Activated T-cell treated with anti-CD3 and anti-CD28 coated beads, Interleukin-2, amount 50 U/mL, for 4 hours (primary cell): ENCODE measurements at places on chromosomes 2 and 18. TPM values are rescaled to one million over a fixed set of nuclear protein-coding genes. Genes with fewer than 3 reads are reported as not detected.

GRCh38 chr2:10965241-10965843, 53.6 kb downstream of the KCNF1 start:
- DNase-seq, result no peak

POMC gene
- total RNA-seq, result 5.2 TPM

RGPD4 gene
- 0.08 TPM for total RNA-seq

OSR1 gene
- not detected for total RNA-seq

LCT gene
- total RNA-seq, result 0.21 TPM

DNA sequence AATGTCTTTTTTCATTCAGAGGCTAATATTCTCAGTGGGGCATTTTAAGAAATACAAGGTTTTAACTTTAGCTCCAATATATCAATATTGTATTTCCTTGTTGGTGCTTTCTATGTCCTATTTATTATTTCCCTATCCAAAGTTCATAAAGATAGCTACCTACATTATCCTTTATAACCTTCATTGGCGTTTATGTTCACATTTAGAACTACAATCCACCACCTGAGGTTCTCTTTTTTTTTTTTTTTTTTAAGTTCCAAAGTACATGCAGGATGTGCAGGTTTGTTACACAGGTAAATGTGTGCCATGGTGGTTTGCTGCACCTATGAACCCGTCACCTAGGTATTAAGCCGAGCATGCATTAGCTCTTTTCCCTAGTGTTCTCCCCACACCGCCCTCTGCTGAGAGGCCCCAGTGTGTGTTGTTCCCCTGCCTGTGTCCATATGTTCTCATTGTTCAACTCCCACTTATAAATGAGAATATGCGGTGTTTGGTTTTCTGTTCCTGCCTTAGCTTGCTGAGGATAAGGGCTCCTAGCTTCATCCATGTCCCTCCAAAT, 694.6 kb downstream of the SUCLG1 start:
- no peak for DNase-seq
